ENCODE measurements at places on chromosomes 11 and 22.

DNA sequence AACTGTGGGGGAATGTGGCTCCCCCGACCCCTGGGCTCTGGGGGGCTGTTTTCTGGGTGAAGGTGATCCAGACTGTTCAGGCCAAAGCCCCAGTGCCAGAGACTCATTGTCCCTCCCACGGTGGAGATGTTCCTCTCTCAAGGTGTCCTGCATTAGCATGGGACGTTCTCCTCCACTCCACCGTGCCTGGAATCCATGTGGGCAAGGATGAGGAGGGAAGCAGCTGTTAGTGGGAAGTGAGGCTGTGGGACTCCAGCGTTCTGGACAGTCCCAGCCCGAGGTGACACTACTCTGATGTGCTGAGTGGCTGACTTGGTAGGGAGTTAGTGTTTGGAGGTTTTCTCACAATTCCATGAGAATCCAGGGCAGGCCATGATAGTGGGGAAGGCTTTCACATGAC lies 31.4 kb upstream of the CLDN5 start:
- DNase-seq, result no peak

DNA sequence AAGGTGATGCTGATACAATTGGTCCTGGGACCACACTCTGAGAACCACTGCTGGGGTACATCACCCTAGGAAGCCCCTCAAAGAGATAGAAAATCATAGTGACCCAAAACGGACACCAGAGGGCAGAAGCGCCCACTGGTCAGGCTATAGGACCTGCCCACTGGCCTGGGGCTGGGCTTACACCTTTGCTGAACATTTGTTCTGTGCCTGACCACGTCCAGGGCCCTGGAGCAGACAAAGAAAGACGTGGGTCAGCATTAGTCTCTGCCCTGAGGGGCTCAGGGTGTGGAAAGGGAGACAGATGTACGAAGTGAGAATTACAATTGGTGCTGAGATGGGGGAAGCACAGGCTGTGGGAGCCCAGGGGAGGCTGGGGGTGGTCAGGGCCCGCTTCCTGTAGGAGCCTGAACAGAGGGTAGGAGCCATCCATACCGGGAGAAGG lies 14.4 kb upstream of the SERPINH1 start:
- no peak for DNase-seq

DNA sequence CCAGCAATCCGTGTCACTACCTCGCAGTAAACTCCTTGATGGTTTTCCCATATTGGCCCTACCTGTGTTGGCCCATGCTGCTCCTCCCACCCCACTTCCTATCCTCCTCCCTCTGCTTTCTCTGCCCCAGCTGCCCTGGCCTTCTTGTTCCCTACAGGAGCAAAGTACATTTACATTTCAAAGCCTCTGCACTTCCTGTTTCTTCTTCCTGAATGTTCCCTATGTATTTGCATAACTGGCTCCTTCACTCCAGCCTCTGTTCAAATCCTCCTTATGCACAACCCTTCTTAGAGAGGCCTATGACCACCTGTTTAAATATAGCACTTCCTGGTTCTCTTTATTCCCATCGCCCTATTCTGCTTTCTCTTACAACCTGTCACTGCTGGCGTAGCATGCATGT lies 62.2 kb downstream of the PARVA start:
- no peak for DNase-seq

DNA sequence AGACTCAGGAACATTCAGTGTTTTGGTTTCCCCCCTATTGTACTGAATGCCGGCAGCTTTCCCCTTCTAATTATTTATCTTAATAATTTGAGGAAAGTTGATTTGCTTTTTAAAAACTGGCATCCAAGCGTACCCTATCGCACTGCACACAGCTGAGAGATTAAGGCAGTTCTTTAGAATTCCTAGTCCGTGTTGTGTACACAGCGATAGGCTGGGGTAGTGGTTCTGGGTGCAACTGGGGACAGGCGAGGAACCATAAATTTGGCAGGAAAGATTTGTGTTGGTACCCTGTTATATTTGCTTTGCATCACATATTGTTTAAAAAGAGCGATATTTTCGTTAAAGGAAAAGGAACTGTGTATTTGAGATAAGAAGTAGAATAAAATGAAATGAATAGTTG lies 39.2 kb downstream of the PTPRJ start:
- no peak for DNase-seq

GRCh38 chr11:45247433-45247832 lies 38.7 kb downstream of the SYT13 start:
- DNase-seq, result peak; percentile 78

GRCh38 chr11:132610216-132610615 lies 922.1 kb downstream of the OPCML start:
- no peak for DNase-seq

DNA sequence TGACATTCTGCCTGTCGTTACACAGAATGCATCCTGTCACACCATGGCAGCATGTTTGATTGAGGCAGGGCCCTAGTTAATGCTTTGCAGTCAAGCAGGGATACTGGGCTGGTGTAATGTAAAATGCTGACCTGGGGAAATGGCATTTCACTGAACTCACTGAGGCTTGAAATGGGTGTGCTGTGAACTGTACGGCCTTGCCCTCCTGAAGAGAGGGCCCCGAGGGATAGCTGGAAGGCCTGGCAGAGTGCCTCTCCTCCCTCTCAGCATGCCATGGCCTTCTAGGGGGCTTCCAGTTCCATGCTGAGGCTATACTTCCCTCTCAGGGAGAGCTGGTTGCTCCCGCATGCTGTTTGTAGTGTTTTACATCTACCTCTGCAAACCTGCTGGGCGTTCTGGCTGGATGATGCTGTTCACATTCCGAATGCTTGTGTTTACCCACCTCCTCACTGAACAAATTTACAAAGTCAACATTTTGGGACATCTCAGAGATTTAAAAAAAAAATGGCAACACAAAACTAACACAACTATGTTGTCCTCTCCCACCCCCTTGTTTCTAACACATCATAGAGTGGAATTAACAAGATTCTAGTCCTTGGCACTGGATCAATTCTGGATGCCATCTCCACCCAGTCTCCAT lies 416.7 kb upstream of the CADM1 start:
- DNase-seq, result no peak

DNA sequence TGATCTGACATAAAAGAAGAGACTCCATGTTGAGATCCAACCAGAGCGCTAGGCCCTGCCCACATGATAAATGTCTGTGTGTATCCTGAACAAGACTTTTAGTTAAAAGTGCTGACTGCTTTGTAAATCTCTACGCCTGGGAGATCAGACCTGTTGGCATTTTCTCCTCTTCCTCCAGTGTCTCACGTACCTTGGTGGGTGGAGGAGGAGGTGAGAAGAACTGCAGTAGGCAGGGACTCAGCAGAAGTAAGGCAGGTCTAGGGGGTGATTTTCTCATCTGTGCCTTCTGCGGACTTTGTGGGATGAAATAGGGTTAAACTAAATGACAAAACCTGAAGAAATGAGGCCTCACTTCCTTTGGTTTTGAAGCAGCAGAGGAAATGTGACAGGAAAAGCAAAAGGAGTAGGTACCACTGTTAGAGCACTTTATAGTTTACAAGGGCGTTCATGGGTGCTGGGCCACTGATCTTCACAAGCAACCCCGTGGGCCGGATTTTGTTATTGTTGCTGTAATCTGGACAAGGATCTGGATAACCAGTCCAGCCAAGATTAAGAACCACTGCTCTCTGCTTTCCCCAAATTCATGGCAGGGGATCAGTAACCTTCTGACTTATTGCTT lies 36.7 kb upstream of the PLET1 start:
- no peak for DNase-seq

DNA sequence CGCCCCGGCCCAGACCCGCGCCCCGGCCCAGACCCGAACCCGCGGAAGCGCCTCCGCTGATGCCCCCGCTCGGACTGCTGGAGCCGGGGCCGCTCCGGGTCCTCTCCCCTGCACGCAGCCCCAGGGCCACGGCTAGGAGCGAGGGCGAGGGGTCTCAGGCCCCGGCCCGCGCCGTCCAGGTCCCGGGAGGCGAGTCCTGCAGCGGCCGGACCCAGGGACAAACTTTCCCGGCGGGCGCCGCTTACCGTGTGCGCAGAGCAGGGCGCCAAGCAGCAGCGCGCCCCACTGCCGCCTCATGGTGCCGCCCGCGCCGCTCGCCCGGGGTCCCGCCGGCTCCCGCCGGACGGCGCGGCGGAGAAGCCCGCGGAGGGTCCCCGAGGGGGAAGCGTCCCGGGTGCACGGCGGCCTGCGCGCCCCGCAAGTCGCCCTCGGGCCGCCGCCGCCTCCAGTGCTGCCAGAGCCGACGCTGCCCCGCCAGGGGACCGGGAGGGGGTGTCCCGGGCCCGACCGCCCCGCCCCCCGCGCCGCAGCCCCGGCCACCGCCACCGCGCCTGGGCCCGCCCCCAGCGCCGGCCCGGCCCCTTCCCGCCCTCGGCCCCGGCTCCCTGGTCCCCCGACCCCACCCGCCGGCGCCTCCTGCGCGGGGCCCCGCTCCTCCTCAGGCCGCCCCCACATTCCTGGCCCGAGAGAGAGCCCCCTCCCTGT lies at the start of gene LRP4:
TSS of gene LRP4 (minus strand) at position 468 of the 705 bp plus-strand sequence. CDS start at position 297, 171 bp downstream.
- DNase-seq, result no peak

- DNase-seq, result no peak
Observed at GRCh38 chr11:75351541-75351790, at the start of gene ARRB1. TSS of gene ARRB1 (minus strand) at chr11:75351661. CDS start at chr11:75351607, 54 bp downstream.

Data from NCI-H1694 treated with DMSO at 0.1 percent for 48 hours (cell line).